Stomach (tissue), 19 donors: ENCODE measurements at places on chromosomes 5 and 9.

- no peak for DNase-seq
These were observed 84.5 kb downstream of the CETN3 start for GRCh38 chr5:90325093-90325492.

DNA sequence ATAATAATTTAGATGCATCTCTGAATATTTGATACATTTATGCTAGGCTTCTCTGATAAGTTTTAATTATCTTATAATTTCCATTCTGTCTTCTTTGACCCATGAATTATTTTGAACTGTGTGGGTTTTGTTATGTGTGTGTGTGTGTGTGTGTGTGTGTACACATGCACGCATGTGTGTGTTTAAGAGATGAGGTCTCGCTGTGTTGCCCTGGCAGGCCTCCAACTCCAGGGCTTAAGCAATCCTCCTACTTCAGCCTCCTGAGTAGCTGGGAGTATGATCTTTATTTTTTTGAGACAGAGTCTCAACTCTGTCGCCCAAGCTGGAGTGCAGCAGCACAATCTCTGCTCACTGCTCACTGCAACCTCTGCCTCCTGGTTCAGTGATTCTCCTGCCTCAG, 75.4 kb downstream of the NDUFAF2 start:
- DNase-seq, result no peak

GRCh38 chr9:438066-438465, 223.4 kb downstream of the DOCK8 start:
- DNase-seq, result no peak

GRCh38 chr9:136244122-136244968, 1.3 kb downstream of the QSOX2 start:
- peak; percentile 44 for DNase-seq
